ENCODE measurements at places on chromosomes 16 and 17. TPM values are rescaled to one million over a fixed set of nuclear protein-coding genes. Genes with fewer than 3 reads are reported as not detected.
A peak's percentile ranks its signal among the peaks of the same experiment; 100 is the strongest.

Gene PYY
- total RNA-seq: not detected

Gene CDR2L
- total RNA-seq: 0.11 TPM

DNA sequence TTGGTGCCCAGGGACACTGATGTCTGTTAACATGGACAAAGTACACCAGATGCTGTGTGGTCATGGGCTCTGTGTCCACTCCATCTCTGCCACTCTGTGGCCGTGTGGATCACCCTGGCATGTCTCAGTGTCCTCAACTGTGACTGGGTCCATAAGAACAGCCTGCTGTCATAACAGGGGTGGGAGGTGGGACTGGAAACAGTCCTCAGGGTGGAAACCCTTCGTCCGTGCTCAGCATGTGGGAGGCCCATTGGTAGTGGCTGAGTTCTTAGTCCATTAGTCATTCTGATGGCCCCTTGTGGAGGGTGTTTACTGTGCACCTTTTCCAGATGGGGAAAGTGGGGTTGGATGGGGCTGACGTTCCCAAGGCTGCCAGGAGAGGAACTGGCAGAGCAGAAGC, 12.8 kb downstream of the FLYWCH2 start:
- no peaks in the 10 kb centered on the region for H3K27me3 ChIP-seq
- no peaks in the 10 kb centered on the region for H3K36me3 ChIP-seq
- H3K4me1 ChIP-seq: no peaks in the 10 kb centered on the region
- no peak overlapping the region for H3K27ac ChIP-seq

GRCh38 chr17:3887804-3888203, 5.0 kb downstream of the CAMKK1 start:
- H3K4me3 ChIP-seq: no peak overlapping the region
- no peak for DNase-seq
- no peaks in the 10 kb centered on the region for H3K36me3 ChIP-seq

- H3K27ac ChIP-seq: no peak overlapping the region
- H3K4me3 ChIP-seq: no peak overlapping the region
- no peaks in the 10 kb centered on the region for H3K4me1 ChIP-seq
Measured at GRCh38 chr16:85541980-85542900, 70.9 kb upstream of the GSE1 start.

Gene NHLRC4
- total RNA-seq: 3.6 TPM

GRCh38 chr17:42971589-42971988, 7.3 kb upstream of the AARSD1 start:
- no peak overlapping the region for H3K27ac ChIP-seq
- H3K4me3 ChIP-seq: no peak overlapping the region
- H3K4me1 ChIP-seq: peaks cover 4% of the 10 kb centered on the region
- H3K36me3 ChIP-seq: no peaks in the 10 kb centered on the region

DNA sequence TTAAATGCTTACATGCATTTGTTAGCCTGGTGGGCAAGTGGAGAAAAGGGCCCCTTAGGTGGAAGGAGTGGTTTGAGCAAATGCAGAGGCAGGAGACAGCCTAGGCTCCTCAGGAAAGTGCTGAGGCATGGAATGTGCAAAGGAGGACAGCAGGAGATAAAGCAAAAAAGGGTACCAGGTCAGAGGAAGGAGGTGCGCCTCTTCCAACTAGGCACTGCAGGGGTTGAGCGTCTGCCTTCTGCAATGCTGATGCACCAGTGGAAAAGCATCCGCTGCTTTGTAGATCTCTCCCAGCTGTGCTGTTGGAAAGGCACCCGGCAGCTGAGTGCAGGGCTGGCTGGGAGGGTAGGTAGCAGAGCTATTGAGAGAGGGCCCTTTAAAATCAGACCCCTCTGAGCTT, 287.0 kb upstream of the XYLT1 start:
- no peak overlapping the region for H3K27ac ChIP-seq
- no peaks in the 10 kb centered on the region for H3K27me3 ChIP-seq
- no peaks in the 10 kb centered on the region for H3K36me3 ChIP-seq

DNA sequence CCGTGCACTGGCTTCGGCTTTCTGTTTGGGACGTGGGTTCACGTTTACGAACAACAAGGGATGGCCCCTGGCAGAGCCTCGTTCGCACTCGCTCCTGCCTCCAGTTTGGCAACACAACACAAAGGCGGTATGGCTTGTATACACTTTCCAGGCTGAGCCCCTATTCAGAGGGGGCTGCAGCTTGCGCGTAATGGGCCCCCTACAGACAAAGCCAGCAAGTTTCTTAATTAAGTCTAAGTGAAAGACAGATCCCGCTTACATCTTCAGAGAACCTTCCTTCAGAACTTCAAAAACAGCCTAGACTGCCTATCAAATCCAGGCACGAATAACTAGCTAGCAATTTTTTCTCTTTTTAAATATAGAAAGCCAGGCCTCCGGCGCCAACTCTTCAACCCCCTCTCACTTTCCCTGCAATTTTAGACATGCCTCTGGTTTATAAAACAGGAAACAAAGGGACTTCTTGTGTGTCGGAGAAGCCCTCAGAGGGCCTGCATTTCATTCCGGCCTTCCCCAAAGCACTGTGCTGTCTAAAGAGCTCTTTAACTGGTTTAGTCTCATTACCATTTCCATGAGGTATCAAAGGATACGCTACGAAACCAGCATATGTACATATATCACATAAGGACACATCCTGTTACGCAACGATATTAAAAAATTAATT, 244.9 kb downstream of the STX8 start:
- no peaks in the 10 kb centered on the region for H3K27me3 ChIP-seq
- no peaks in the 10 kb centered on the region for H3K4me1 ChIP-seq
- DNase-seq: no peak
- H3K4me3 ChIP-seq: no peak overlapping the region
- H3K36me3 ChIP-seq: peaks cover 6% of the 10 kb centered on the region
- no peak overlapping the region for H3K27ac ChIP-seq

DNA sequence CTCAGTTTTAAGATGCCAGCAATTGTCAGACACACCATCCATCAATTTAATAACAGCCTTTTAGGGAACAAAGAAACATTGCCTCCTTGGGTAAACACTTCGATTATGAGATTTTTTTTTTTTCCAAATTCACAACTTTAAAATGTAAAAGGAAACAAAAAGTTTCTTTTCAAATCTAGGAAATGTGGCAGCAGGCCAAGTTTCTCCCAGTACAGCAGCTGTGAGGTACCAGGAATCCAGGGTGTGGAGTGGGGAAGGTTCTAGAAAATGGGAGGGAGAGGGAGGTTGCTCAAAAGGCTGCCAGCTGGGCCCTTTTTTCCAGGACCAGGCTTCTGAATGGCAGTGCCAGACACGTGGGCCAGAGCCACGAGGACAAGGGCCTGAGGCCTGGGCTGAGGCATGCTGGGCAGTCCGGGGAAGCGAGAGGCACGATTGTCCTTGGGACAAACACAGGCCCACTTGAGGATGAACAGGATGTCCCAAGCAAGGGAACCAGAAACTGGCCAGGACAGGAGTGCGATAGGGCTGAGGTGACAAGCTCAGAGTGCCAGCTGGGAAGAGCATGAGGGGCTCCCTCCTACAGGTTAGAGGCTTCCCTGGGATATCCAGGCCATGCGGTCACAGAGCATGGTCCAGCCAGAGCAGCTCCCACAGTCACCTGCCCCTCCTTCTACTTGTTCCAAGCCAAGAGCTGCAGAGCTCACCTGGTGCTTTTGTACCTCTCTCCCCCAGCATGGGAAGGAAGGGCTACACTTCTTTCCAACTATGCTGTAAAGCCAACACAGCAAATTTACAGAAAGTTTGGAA, 215.1 kb downstream of the KATNIP start:
- no peak overlapping the region for H3K27ac ChIP-seq
- H3K4me1 ChIP-seq: no peaks in the 10 kb centered on the region
- no peaks in the 10 kb centered on the region for H3K36me3 ChIP-seq
- no peak overlapping the region for H3K4me3 ChIP-seq

DNA sequence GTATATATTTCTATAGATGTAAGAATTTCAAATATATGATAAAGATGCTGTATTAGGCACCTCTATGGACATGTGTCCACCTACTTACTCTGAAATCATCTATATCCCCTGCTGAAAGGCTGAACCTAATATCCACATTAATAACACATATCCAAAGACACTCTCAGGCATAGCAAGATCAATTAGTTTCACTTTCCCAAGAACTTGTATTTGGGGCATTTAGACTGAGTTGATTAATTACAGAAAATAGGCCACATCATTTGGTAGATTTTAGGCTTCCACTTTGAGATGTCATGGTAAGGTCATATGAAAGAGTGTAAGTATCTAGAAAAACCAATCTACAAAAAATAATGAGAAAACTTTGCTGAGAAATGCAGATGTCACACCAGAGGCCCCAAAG, 45.1 kb downstream of the BRIP1 start:
- H3K4me1 ChIP-seq: peaks cover 3% of the 10 kb centered on the region
- no peak overlapping the region for H3K27ac ChIP-seq
- peaks cover 47% of the 10 kb centered on the region for H3K36me3 ChIP-seq
- H3K27me3 ChIP-seq: no peaks in the 10 kb centered on the region

Gene ASPA
- not detected for total RNA-seq

DNA sequence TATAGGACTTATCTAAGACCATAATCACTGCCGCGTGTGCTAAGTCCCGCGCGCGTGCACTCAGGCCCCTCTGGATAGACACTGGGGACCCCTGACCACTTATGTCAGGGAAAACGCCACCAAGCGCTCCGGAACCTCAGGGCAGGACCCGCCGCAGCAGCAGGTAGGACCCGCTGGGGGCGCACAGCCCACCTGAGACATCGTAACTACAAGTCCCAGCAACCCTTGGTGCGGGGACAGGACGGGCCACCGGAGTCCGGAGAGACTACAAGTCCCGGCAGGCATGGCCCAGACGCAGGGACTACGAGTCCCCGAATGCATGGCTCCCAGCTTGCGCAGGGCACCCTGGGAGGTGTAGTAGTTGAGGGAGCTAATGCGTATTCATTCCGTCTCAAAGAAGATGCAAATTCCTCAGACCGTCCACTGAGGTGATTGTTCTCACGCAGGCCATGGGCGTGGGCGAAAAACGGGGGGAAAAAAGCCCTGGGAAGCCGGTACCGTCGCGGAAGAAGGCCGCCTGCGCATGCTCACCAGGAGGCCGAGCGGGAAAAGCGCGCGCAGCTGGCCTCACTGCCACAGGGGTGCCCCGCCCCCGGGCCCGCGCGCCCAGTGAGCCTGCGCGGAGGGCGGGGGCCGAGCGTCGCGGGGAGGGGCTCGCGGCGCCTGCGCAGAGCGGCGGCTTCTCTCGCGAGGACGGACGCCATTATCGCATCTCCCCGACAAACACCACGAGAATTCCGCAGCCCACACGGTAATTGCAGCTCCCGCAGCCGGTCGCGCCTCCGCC, at the start of gene BANP:
Gene BANP (plus strand): TSS at position 670 of the 787 bp plus-strand sequence. CDS start 23,682 bp downstream, outside the sequence.
- peaks cover 15% of the 10 kb centered on the region for H3K36me3 ChIP-seq
- no peaks in the 10 kb centered on the region for H3K27me3 ChIP-seq
- H3K4me1 ChIP-seq: peaks cover 43% of the 10 kb centered on the region
- DNase-seq: peak; percentile 98
- peak within 1 kb of the TSS; percentile 100 for H3K27ac ChIP-seq
- H3K4me3 ChIP-seq: peak within 1 kb of the TSS; percentile 98

- no peak for DNase-seq
- H3K27ac ChIP-seq: no peak overlapping the region
- peaks cover 2% of the 10 kb centered on the region for H3K27me3 ChIP-seq
- H3K4me1 ChIP-seq: no peaks in the 10 kb centered on the region
- no peak overlapping the region for H3K4me3 ChIP-seq
Measured at GRCh38 chr16:55491691-55492090, 12.7 kb downstream of the MMP2 start.
